Stimulated activated CD4-positive, alpha-beta T cell treated with anti-CD3 and anti-CD28 coated beads, Interleukin-12 subunit alpha, Interleukin-12 subunit beta, amount 100 ng/mL, for 4 hours (primary cell): ENCODE measurements at places on chromosomes 6 and 20.

DNA sequence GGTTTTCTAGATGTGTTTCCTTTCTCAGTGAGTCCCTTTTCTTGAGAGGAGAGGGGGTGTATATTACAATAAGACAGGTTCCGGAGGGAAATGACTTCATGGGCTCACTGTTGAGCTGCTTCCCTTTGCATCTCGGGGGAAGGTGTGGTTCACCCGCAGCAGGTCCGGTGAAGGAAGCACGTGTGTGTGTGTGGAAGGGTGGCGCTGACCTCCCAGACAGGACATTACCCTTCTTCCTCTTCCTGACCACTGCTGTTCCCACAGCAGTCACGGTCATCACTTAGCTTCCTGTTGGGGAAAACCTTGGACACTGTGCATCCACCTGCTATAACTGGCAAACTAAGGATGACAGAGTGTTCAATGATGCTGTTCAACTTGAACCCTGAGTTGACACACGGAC, 83.6 kb downstream of the PLEKHG1 start:
- DNase-seq = no peak

DNA sequence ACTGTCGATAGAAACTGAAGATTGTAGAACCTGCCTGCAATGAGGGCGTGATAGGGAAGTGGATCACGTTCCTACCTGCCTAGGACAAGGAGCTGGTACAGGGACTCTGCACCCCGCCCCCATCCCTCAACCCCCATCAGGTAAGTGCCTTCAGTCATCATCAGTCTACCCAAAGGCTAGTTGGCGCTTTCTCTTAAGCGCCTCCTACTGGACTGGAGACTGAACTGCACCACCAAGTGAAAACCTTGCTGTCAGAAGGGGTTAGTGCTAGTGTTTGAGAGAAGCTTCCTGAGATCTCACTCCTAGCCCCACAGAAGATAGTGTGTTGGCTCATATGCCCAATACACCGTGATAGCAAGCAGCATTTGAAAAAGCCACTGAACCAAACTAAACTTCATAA, 706.5 kb upstream of the MAN1A1 start:
- DNase-seq = no peak

DNA sequence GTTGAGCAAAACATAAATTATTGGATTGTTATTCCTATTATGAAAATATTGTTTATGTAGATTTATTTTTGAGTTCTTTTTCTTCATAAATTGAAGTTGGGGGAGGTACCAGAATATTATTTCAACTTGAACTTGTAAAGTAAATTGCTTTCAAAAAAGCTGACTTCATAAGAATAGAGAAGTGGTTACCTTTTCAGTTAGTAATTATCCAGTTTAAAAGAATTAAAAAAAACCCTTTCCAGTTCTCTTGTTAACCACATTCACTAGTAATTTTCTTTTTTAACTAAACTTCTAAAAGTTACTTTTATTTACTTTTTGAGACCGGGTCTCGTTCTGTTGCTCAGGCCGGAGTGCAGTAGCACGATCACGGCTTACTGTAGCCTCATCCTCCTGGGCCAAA, 124.3 kb downstream of the CDKAL1 start:
- DNase-seq = no peak

- DNase-seq = no peak
These were observed 216.2 kb downstream of the RIMS1 start for GRCh38 chr6:72102561-72102960.

DNA sequence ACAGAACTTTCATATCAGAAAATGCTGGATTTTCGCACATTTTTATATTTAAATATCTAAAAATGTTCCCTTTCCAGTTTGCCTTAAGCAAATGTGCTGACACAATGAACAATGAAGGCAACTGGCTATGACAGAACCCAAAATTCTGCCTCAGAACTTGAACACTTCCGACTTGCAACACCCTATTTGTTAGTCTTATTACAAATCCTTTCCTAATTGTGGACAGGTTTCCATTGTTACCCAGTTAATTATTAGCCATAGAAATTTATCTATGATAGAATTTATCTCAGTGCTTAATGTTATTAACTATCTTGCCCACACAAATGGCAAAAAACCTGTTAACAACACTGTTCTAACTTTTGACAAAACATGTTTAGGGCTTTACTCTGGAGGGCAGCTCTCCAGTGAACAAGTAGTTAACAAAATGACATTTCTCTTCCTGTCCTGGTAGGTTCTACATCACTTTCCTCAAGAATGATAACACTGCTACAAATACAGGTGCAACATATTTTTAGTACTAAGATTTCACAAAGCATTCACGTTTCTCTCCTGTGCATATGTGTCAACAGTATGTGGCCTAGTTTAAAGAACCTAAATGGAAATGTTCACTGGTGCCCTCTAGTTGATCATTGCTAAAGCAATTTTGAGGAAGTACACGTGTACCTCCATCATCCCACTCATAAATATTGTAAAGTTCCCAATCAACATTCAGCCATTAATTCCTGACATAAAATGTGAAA, 58.4 kb downstream of the HIVEP2 start:
- no peak for DNase-seq

DNA sequence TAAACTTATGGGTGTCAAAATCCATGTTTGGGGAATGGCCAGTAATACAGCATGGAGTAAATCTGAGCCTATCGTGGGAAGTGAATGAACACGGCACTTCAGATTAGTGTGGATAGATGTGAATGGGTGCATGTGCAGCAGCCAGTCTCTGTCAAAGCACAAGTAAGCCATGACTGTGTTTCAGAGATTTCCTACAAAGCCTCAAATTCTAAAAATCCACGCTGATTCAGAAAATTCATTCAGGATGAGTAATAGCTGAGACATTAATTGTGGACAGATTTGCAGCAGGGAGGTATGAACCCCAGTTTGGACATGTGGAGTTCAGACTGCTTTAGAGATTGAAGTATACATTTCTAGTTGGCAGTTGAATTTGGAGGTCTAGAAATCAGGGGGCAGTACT, 115.1 kb downstream of the QKI start:
- no peak for DNase-seq

- DNase-seq = no peak
These were observed 48.5 kb upstream of the EDN1 start for GRCh38 chr6:12241493-12242175.

GRCh38 chr6:111689946-111690345, 84.3 kb upstream of the TRAF3IP2 start:
- DNase-seq = no peak

- no peak for DNase-seq
These were observed 3.0 kb downstream of the LAMA4 start for GRCh38 chr6:112251171-112251875.

GRCh38 chr6:31070711-31071197, 41.6 kb downstream of the C6orf15 start:
- DNase-seq = no peak

GRCh38 chr6:137699031-137699683, 167.9 kb upstream of the TNFAIP3 start:
- no peak for DNase-seq

- no peak for DNase-seq
These were observed 61.7 kb upstream of the SGK1 start for GRCh38 chr6:134379599-134379998.

GRCh38 chr20:51833326-51833725, 31.0 kb upstream of the SALL4 start:
- no peak for DNase-seq

GRCh38 chr6:26092443-26092842, 5.2 kb downstream of the HFE start:
- DNase-seq = no peak

DNA sequence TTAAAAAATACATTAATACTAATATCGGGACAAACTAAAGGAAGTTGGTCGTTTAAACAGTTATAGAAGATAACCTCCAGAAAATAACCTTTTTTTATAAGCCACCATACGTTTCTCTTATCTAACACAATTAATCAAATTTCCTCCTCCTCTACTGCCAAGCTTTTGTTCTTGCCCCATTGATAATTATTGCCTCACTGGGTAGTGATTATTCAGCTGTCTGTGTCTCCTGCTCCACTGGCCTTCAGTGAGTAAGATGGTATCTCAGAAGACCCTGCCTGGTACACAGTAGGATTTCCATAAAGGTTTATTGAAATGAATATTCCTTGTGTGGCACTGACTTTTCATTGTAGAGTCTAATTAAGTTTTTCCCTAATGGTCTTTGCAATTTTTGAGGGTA, 165.5 kb upstream of the SCGN start:
- DNase-seq = no peak

- no peak for DNase-seq
These were observed 10.9 kb downstream of the ARFGEF2 start for GRCh38 chr20:48932375-48932941.

GRCh38 chr6:20936949-20937348, 402.7 kb downstream of the CDKAL1 start:
- DNase-seq = no peak

DNA sequence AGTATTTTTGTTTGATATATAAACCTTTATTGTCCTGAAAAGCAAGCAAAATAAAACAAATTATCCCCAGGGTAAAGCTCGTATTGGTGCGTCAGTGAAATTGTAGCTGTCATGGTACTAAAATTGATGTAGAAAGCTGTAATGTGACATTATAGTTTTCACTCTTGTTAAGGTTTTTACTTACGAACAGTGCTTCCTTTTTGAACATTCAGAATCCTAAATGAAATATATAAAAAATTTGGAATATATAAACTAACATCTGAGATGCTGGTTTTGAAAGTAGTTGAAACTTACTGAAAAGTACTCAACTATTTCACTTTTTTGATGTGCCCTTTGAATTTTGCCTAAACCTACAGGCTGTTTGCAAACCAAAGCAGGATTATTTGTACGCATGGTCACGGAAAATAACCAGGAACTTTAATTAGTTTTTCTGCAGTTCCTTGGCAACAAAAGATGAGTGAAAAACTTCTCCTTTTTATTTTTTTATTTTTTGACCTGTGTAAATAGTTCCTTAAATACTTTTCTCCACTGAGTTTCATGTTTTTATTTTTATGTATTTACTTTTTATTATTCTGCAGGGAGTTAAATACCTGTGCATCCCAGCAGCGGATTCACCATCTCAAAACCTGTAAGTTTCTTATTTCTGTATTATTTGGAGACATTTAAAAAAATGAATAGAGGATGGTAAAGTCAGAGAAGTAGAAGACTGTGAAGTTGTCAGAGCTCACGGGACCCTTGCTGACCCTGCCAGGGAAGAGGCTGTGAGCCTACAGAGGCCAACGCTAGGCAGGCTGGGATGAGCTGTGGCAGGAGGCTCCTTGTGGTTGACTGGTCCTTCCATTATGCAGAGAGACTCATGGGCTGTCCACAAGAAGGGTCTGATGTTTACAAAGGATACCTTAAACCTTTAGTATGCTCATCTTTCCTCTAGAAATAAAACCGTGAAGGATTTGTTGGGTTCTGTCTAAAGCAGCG, 42.5 kb downstream of the DUSP22 start:
- no peak for DNase-seq

DNA sequence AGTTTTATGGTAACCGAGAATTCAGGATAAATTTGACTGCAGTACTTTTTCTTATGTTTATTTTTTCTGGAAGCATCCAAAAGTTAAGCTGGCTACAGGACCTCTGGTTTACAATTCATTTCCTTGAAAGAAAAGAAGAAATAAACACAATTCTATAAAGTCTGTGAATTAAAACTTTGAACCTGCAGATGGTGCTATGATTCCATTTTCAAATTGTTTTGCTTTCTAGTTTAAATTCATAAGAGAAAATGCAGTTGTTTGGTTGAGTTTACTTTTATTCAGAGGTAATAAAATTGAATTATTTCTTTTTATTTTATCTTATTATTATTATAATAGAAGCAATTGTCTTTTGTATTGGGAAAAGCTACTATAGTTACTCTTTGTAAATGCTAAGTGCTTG, 1.8 kb upstream of the VIP start:
- no peak for DNase-seq

DNA sequence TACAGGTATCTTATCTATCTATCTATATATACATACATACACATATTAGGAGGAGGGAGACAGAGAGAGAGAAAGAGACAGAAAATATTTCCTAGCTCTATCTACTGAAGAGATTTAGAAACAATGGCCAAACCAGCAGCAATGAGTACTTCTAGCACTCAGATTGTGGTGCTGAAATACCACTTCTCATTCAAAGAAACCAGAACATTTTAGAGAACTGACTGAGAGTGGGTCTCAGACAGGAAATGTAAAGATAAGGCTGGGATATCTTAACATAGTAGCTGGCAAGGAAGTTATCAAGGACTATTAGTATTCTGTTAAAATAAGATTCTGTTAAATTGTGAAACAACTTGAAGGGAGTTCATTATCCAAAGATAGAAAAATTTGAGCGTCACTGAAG, 57.0 kb downstream of the DNAAF9 start:
- DNase-seq = no peak

GRCh38 chr6:111662794-111663593, 57.3 kb upstream of the TRAF3IP2 start:
- no peak for DNase-seq

DNA sequence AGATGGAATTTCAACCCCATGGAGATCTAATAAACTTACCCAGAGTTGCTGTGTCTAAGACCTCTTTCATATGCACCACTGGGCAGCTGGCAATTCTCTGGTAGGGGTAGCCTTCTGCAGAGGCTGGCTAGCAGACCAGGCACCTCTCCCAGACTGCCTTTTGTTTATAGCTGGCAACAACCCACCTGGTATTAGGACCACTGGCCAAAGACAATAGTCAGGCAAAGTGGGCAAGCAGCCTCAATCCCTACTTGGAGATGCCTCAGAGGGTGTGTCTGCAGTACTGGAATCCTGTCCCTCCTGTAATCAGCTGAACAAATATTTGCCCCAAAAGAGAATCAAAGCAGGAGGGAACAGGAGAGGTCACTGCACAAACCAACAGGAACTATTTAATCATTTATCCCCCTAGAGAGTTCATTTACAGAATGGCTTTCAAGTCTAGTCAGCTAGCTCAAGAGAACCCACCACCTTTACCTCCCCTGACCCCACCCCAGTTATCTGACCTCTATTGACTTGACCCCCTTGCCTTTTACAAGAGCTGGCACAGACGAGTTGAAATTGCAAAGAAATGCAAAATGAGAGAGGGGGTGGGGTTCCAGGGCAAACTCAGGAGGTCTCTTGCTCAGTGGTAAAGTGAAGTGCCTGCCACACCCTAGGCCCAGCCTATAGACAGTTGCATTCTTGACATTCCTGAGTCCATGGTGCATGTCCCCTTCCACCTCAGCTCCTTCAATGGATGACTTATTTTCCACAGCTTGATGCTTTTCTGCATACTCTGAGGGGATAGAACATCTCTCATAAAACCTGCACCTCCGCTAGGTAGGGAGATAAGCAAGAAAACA, 2.8 kb downstream of the BCL2L1 start:
- DNase-seq = no peak

GRCh38 chr6:147506704-147507114, 1.8 kb upstream of the SAMD5 start:
- DNase-seq = peak; percentile 37

DNA sequence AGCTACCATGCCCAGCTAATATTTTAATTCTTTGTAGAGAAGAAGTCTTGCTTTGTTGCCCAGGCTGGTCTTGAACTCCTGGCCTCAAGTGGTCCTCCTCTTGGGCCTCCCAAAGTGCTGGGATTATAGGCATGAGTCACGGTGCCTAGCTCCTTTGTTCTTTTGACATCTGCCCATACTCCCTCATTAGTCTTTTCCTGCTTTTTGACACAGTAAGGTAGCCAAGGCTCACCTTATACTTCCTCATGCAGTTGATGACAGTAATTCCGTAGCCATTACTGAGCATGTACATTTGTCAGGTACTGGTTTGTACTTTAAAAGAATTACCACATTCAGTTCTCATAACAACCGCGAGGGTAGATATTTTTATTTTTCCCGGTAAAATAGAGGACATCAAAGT, 76.7 kb downstream of the CDYL start:
- DNase-seq = no peak

GRCh38 chr6:108115598-108116058, 41.1 kb upstream of the OSTM1 start:
- DNase-seq = no peak
